Activated CD8-positive, alpha-beta T cell treated with anti-CD3 and anti-CD28 coated beads, Interleukin-2, amount 10 ng/mL, durations not matched to agents 7 days and 5 days (primary cell): ENCODE measurements at places on chromosomes 16 and 17. TPM values are rescaled to one million over a fixed set of nuclear protein-coding genes. Genes with fewer than 3 reads are reported as not detected.

GRCh38 chr17:13776027-13776551 lies 174.4 kb upstream of the HS3ST3A1 start:
- no peak for DNase-seq
- no peaks in the 10 kb centered on the region for H3K4me1 ChIP-seq
- no peaks in the 10 kb centered on the region for H3K36me3 ChIP-seq
- H3K4me3 ChIP-seq: no peak overlapping the region
- no peak overlapping the region for H3K27ac ChIP-seq
- H3K27me3 ChIP-seq: no peaks in the 10 kb centered on the region

DNA sequence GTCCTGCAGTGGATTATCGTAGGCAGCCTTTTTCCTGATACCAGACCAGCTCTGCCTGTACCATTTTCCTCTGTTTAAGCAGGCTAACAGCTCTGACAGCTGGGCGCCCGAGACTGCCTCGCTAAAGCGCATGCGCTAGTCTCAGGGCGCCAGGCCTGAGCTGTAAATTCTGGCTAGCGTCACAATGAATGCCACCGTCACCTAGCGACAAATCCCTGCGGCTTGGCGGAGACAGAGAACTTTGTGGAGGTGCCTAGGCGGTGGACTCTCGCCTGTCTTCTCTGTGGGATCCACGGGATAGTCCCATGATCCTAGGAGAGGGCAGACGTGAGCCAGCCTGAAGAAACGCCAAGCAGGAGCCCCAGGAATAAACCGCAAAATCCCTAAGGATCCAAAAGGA lies 573.9 kb downstream of the KCNJ18 start:
- no peaks in the 10 kb centered on the region for H3K4me1 ChIP-seq
- no peak for DNase-seq
- no peaks in the 10 kb centered on the region for H3K36me3 ChIP-seq
- no peaks in the 10 kb centered on the region for H3K27me3 ChIP-seq
- no peak overlapping the region for H3K4me3 ChIP-seq
- H3K27ac ChIP-seq: no peak overlapping the region

- H3K4me3 ChIP-seq: no peak overlapping the region
- peaks cover 30% of the 10 kb centered on the region for H3K4me1 ChIP-seq
- H3K36me3 ChIP-seq: peaks cover 2% of the 10 kb centered on the region
- H3K27me3 ChIP-seq: no peaks in the 10 kb centered on the region
- peak overlapping the region; percentile 76 for H3K27ac ChIP-seq
- DNase-seq: no peak
Measured at GRCh38 chr16:53953336-53953735, 249.4 kb downstream of the FTO start.

DNA sequence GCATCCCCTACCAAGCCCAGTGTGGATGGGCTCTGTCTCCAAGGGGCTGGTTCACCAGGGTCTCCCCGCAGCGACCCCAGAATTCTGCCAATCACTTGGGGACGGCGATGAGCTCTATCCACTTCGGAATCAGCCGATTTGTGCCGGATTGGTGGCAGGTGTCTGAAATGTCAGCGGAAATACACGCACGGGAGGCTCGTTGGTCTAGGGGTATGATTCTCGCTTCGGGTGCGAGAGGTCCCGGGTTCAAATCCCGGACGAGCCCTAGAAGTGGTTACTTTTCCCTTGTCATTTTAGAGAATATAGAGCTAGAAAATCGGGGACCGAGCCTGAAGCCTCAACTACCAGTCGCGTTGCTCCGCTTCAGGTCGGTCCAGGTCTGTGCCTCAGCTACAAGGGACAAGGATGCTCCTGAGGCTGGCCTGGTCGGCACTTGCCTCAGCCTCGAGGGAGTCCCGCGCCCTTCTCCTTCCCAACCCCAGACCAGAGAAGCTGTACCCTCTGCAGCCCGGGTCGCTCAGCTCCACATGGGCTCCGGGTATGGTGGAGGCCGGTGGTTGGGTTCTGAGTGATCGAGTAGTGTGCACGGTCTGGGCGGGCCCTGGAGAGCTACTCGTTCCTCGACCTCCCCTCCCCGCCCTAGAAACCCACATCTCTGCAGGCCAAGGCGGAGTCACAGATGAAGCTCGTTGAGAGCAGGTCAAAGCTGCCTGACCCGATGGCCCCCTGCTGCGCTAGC lies 16.0 kb upstream of the OR1F1 start:
- peak overlapping the region; percentile 57 for H3K27ac ChIP-seq
- peak overlapping the region; percentile 60 for H3K4me3 ChIP-seq
- peaks cover 51% of the 10 kb centered on the region for H3K27me3 ChIP-seq
- H3K4me1 ChIP-seq: peaks cover 42% of the 10 kb centered on the region
- H3K36me3 ChIP-seq: no peaks in the 10 kb centered on the region
- DNase-seq: peak; percentile 61

GRCh38 chr16:73601911-73602310 lies 554.0 kb upstream of the ZFHX3 start:
- no peaks in the 10 kb centered on the region for H3K36me3 ChIP-seq
- no peak for DNase-seq
- no peak overlapping the region for H3K4me3 ChIP-seq

GRCh38 chr17:45575126-45575885 lies 84.8 kb upstream of the PLEKHM1 start:
- H3K4me1 ChIP-seq: peaks cover 17% of the 10 kb centered on the region
- no peak overlapping the region for H3K4me3 ChIP-seq
- DNase-seq: no peak
- no peak overlapping the region for H3K27ac ChIP-seq
- H3K36me3 ChIP-seq: peaks cover 31% of the 10 kb centered on the region

GRCh38 chr17:10156948-10157607 lies 41.3 kb downstream of the GAS7 start:
- H3K4me1 ChIP-seq: peaks cover 25% of the 10 kb centered on the region
- H3K4me3 ChIP-seq: no peak overlapping the region
- peak overlapping the region; percentile 80 for H3K27ac ChIP-seq
- H3K36me3 ChIP-seq: no peaks in the 10 kb centered on the region

Gene PLA2G10
- not detected for total RNA-seq

DNA sequence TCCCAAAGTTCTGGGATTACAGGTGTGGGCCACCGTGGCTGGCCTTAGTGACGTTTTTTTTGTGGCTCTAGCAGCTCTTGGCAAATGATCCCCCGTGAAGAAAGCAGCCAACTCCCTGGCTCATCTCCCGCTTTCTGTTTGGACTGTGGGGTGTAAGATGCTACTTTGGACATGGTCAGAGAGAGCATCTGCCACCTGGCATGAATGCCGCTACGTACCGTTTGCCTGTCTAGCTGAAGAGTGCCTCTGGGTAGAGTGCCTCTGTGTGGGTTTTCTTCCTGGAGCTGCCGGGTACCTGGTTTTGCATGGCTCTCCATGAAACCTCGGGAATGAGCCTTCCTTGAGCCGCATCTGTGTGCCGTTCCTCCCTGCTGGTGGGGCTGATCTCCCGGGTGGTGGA lies 34.3 kb downstream of the NDEL1 start:
- H3K27me3 ChIP-seq: no peaks in the 10 kb centered on the region
- DNase-seq: no peak
- no peak overlapping the region for H3K27ac ChIP-seq
- no peaks in the 10 kb centered on the region for H3K4me1 ChIP-seq
- H3K4me3 ChIP-seq: no peak overlapping the region

DNA sequence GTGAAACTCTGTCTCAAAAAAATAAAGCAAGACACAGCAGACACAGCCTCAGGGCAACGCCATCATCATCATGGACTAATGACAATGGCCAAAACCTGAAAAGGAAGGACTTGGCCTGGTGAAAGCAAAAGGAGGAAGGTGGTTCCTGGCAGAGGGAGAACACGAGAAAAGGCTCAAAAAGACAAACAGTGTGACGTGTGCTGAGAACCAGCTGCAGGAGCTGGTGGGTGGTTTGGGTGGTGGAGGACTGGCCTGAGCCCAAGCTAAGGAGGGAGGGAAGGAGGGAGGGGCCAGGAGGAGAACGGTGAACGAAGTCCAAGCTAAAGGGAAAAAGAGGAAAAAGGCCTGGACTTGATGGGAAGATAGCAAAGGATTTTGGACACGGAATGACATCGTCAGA lies 85.1 kb downstream of the SLC39A11 start:
- no peak overlapping the region for H3K27ac ChIP-seq
- no peaks in the 10 kb centered on the region for H3K36me3 ChIP-seq
- H3K27me3 ChIP-seq: no peaks in the 10 kb centered on the region
- DNase-seq: no peak
- H3K4me1 ChIP-seq: peaks cover 12% of the 10 kb centered on the region
- no peak overlapping the region for H3K4me3 ChIP-seq

- peaks cover 6% of the 10 kb centered on the region for H3K4me1 ChIP-seq
- no peak overlapping the region for H3K27ac ChIP-seq
Measured at GRCh38 chr16:85678821-85679220, 9.9 kb downstream of the GINS2 start.

- no peaks in the 10 kb centered on the region for H3K27me3 ChIP-seq
- no peak overlapping the region for H3K27ac ChIP-seq
- DNase-seq: no peak
Measured at GRCh38 chr17:37124821-37125173, 176.0 kb downstream of the AATF start.

Gene KRT40
- total RNA-seq: not detected

Gene CDH5
- total RNA-seq: not detected

DNA sequence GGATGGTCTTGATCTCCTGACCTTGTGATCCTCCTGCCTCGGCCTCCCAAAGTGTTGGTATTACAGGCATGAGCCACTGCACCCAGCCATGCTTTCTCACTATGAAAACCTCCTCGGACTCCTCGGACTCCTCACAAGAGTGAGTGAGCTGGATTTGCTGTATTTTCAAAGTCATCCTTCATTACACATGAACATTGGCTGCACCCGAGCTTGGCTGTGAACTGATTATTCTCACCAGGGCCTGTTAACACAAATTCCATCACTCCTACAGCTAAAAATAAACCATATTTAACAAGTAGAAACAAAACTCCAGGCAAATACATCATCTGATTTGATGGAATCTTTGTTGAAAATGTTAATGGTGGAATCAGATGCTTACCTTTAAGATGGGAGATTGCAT lies 50.3 kb downstream of the PITPNC1 start:
- no peak for DNase-seq
- peaks cover 68% of the 10 kb centered on the region for H3K4me1 ChIP-seq
- H3K27ac ChIP-seq: peak overlapping the region; percentile 3

Gene HYDIN
- not detected for total RNA-seq
